ENCODE measurements at places on chromosomes 13 and 19.

DNA sequence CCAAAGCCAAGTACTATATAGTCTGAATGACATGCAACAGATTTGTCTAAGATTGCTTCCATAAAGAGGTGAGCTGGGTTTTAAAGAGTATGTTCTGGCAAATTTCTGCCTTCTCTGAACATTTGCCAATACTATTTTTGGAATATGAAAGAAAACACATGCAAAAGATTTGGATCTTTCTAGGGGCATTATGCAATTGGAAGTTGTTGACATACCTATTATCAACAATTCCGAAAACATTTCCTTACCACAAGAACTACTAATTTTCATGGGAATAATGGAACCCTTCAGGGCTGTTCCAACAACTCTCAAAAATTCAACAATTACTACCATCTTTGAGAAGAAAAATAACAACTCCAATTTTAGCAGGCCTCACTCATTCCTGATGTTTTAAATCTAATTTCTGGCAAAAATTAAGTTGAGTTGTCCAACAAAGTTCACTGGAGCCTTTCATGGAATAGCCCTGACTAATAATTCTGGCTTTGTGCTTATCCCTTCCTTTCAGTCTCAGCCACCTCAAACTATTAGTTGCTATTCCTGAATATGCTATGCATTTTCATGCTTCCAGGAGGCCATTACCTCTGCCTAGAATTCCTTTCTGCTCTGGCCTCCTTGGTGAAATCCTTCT is 250.0 kb downstream of the RGCC start:
- no peak for DNase-seq

GRCh38 chr19:38143847-38144246 is 80.2 kb downstream of the DPF1 start:
- no peak for DNase-seq

- no peak for DNase-seq
These were observed 968.8 kb downstream of the TUBA3C start for GRCh38 chr13:18212873-18213272.

GRCh38 chr13:97521726-97522125 is 87.8 kb downstream of the RAP2A start:
- no peak for DNase-seq

DNA sequence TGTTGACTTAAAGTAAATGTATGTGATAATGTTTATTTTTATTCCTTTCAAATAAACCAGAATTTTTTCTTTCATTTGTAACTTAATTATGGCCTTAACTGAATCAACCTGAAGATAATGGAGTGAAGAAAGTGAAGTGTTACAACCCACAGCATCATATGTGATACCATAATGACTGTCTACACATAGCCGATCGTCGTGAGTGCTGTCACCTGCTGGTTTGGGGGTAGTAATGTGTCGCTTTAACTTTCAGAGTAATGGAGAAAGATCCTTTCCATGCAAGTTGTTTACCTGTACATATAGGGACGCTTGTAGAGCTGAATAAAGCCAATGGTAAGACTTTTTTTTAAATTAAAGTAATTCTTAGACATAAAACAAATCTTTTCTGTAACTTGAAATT is 9.9 kb downstream of the CDC16 start:
- DNase-seq = no peak

DNA sequence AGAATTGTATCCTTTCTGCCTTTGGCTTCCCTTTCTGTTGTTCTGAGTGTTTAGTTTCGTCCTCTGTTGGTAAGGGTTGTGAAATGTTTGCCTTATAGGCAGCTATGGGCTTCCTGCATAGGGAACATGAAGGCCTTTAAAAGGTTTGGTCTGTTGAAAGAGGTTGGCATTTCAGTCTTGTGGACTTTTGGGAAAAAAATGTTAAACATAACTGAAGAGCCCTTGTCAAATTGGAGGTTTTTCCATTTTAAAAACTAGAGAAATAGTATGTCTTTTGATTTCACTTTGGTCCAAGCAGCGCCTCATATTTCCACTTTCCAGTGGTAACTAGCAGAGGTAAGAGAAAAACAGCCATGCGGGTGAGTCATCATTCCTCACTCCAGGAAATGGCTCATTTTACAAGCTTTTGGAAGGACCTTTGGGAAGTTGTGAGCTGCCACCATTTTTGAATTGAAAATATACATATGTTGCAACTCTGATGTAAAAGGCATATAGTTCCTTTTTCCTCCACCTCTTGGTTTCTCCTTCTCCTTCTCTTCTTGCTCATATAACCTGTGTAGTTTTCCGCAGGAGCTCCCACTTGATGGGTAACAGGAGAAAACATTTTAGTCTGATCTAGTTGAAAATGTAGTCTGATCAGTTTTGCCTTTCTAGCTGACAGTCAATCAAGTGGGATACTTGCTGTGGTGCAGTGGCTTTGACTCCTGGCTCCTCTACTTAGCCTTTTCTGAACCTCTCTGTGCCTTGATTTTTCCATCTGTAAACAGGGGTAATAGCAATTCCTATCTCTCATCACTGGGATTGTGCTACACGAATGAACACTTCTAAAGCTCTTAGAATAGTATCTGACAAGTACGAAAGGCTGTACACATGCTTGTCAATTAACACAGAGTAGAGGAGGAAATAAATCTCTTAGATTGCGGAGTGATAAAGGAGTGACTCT is 23.0 kb downstream of the GPC6 start:
- no peak for DNase-seq

DNA sequence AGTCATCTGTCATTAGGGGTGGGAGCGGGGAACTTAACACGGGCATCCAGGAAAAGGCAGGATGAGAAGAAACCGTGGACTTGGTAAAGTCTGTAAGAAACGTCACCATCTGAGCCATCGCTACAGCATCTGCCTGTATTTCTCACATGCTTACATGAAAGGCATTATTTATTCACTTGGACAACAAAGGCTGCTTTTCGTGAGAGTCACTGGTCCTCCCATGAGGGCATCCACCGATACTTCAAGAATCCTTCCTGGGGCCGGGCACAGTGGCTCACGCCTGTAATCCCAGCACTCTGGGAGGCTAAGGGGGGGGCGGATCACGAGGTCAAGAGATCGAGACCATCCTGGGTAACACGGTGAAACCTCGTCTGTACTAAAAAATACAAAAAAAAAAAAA is 16.1 kb downstream of the ZNF446 start:
- no peak for DNase-seq

GRCh38 chr19:37655301-37655688 is at the start of gene ZFP30:
Gene ZFP30 (minus strand): TSS chr19:37655465. CDS start chr19:37647822, 7,643 bp downstream.
- peak; percentile 85 for DNase-seq

GRCh38 chr19:46515879-46516350 is 20.2 kb upstream of the PNMA8B start:
- DNase-seq = peak; percentile 60

- no peak for DNase-seq
These were observed 774 bp upstream of the PPP2R1A start for GRCh38 chr19:52188822-52189734.

DNA sequence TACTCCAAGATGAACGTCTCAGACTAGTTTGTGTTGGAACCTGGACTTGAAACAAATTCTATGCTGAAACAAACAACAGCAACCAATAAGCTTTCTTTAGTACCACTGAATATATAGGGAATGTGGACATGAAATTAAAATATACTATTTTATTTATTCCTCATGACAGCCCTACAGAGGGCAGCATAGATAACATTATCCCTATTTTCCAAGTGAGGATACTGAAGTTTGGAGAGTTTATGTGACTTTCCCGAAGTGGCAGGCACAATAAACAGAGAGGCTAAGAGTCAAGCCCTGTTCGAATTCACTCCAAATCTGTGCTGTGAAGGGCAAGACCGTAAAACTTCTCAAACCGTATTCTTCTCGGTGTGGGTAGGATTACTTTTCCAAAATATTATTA is 509.9 kb upstream of the GPC6 start:
- no peak for DNase-seq

- no peak for DNase-seq
These were observed 148.4 kb downstream of the KLF12 start for GRCh38 chr13:73985783-73986182.

Data from cardiac muscle cell (in vitro differentiated cells and primary cell).